T-helper 9 cell (primary cell): ENCODE measurements at places on chromosomes 13 and 19.

DNA sequence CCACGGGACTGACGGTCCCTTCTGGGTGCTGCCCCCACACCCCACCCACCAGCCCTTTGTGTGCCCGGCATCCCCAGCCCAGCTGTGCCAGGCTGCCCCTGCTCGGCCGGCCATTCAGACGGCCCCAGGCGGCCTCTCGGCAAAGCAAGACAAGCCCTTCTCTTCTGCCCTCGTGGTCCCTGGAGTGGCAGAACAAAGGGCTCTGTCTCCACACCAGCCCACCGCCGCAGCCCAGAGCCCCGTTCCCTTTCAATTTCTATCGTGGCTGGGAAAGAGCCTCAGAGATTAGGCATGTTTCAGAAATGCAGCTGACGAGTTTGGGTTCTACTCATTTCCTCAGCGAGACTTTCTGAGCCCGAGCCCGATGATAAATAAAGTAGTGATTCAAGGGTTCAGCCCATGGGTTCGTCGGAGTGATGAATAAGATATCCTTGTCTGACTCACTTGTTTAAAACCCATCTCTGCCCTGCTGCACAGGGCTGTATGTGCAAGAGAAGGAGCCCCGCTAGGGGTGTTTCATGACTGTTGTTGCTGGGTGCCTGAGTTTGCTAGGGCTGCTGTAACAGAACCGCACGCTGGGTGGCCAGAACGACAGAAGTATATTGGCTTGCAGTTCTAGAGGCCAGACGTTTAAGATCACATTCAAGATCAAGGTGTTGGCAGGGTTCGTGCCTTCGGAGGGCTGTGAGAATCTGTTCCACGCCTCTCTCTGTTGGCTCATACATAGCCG is 4.3 kb downstream of the MYO9B start:
- DNase-seq, result peak; percentile 35

DNA sequence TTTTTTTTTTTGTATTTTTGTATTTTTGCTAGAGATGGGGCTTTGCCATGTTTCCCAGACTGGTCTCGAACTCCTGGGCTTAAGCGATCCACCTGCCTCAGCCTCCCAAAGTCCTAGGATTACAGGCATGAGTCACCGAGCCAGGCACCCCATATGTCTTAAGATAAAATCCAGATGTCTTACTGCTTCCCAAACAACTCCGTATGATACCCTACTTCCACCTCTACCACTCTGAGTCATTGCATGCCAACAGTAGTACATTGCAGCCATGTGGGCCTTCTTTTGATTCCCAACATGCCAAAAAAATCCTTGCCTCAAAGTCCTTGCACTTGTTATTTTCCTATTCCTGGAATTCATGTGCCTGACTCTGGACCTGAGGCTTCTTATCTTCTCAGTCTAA is 799.2 kb downstream of the GPC5 start:
- DNase-seq, result no peak

- DNase-seq, result no peak
These were observed 8.1 kb upstream of the ICAM1 start for GRCh38 chr19:10262771-10263170.

GRCh38 chr19:10230173-10230860 is 814 bp downstream of the S1PR2 start:
- DNase-seq, result peak; percentile 68

DNA sequence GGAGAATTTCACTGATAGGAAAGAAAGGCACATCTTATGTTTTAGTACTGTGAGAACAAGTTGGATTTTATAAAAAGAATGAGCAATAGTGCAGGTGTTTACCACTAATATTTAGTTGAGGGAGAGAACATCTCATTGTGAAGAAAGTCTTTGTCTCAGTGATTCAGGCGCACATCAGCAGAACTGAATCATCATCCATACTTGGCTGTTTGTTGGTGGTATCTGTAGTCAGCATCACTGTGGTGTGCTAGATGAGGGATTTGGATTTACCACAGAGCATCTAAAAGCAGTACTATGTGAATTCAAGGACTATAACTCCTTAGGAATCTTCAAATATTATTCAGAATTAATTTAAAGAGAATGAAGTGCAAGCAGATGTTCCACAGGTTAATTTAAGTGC is 1380.5 kb upstream of the ATXN8OS start:
- DNase-seq, result no peak

DNA sequence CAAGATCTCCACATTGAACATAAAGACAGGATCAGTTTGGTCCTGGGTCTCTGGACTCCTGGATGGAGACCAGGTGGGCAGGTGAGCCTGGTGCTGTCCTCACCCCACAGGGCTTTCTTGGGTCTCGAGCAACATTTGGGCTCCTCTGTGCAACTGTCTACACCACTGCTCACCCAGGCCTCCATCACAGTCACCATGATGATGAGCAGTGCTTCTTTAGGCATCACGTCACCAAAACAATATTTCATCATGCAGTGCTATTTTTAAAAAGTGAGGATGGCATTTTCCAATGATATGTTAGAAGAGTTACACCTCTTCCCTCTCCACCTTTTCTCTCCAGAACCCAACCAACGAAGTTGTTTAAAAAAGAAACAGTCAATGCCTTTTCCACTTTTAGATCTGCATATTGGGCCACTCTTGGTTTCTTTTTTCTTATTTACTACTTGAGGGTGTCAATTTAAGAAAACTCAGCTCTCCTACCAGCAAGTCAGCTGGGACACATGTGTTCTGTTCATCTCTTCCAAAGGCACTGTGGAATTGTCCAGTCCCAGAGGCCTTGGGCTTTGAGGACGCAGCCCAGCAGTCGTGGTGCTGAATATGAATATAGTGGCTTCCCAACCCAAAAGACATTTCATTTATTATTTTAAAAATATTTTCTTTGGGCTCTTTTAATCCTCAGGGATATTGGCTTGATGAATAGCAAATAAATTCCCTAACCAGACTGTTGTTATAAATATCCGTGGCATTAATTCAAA is 405.7 kb downstream of the KCNRG start:
- DNase-seq, result no peak

- DNase-seq, result no peak
These were observed 6.0 kb upstream of the RNF6 start for GRCh38 chr13:26228096-26228495.

DNA sequence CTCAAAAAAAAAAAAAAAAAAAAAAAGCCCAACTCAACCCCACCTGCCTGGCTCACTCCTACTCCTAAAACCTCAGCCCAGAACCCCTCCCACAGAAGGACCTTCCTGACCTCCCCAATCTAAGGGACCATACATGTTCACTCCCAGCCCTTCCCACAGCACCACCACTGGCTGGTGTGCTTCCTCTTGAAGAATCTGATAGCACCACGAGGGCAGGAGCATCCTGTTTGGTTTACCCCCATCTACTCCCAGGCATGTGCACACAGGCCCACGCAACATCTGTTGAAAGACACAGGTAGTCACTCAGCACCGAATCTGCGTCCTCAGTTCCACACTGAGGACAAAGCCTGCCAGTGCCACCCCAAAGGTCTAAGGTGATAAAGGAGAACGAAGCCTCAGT is 8.2 kb downstream of the LATS2 start:
- no peak for DNase-seq

DNA sequence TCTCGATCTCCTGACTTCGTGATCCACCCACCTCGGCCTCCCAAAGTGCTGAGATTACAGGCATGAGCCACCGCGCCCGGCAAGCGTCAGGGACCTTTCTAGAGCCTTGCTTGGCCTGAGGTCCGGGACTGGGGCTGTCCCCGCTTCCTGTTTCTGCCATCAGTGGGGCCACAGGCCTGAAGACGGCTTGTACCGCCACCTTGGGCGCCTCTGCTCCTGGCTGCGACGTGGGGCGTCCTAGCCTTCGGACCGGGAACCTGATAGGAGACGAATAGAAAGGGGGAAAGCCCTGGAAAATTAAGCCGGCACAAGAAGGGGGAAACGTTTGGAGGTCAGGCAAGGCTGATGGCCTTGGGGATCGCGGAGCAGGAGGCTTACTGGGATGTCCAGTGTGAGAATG is 35.1 kb downstream of the RNF6 start:
- DNase-seq, result no peak

GRCh38 chr13:109870274-109870673 is 83.9 kb upstream of the IRS2 start:
- DNase-seq, result no peak

- DNase-seq, result no peak
These were observed 95.2 kb downstream of the LRCH1 start for GRCh38 chr13:46648166-46648607.

- no peak for DNase-seq
These were observed 708.2 kb downstream of the EFNB2 start for GRCh38 chr13:105827111-105827809.

DNA sequence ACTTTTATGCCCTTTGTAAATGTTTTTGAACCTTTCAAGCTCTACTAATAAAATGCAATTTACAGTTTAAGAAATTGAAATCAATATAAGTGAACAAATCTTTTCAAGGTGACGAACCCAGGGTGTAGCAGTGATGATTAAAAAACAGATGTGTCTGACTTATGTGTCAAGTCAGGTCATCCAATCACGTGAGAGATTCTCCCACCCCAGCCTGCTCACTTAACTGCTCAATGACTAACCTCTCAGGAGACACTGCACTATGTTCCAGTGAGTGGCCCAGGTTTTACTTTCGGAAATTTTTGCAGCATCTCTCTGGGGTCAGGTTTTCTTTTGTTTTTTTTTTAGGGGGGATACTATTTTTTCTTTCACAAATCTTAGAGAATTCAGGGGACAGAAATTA is 60.7 kb downstream of the ZNF429 start:
- DNase-seq, result no peak

- no peak for DNase-seq
These were observed 15.0 kb downstream of the POLR1D start for GRCh38 chr13:27636589-27637288.

DNA sequence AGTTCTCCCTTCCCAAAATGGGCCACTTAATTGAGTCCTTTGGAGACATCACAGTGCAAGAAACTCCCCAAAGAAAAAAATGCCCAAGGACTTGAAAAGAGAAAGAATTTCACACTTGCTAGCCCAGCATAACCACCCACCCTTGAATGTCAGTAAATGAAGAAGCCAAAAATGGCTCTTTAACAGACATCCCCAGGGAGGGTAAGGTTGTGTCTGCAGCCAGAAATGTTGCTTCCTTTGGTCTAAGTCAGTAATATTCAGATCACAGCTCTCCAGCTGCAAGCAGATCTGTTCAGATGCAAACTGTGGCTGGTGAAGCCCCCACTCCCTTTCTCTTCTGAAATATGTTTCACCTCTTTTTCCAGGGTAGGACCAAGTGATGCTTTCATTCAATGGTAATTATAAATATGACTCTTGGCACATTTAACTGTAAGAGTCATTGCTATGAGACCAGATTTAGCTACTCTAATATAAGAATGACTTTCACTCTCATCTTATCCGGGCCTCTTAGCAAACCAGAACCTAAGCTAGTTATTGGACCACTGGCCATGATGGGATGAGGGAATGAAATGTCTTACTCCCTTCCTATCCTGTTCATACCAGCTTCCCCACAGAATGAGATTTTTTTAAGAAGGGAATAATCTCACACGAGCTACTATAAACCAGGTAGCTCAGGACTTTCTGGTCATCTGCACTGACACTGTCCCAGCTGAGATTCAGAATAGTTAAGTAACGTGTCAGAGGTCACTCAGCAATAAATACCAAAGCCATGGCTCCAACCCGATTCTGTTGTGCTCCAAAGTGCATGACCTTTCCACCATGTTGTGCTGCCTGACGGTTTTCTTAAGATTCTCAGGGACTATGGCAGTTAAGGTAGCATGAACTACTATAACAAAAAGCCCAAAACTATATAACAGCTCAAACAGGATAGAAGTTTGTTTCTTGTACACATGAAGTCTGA is 234.1 kb downstream of the FOXO1 start:
- no peak for DNase-seq

DNA sequence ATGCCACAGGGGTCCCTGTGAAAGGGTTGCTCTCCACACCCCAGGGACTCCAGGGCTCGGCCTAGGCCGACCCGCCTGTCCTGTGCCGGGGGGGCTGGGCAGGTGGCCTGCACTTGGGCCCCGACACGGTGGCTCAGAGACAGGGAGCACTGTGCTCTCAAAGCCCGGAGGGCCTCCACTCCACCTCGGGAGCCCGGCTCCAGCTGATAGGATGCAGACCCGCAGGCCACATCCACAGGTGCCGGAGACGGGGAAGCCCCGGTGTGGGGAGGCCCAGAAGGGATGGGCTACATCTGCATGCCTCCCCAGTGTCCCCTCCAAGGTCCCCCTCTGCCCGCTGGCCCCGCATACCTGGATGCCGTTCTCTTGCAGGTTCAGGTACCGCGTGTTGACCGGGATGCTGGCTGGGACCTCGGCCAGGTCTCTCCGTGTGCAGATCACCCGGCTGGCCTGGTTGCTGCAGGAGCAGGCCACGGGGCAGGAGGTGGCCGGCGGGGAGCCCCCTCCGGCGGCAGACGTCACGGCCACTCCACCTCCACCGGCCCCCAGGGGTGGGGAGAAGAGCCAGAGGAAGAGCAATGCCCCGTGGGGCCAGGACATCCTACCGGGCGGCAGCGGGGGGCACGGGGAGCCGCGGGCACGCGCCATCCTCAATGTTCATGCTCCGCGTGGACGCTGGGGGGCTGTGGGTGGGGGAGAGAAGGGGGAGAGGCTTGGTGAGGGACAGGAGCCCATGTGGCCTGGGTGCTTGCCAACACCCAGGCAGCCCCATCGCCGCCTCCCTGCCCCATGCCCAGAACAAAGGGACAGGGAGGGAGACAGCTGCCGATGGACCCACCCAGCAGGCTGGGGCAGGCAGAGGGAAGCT is 19.8 kb downstream of the LRRC4B start:
- DNase-seq, result no peak

GRCh38 chr19:16847430-16847829 is 18.2 kb downstream of the SIN3B start:
- DNase-seq, result no peak

GRCh38 chr13:96089749-96090239 is at the start of gene HS6ST3:
Gene HS6ST3 (plus strand): TSS chr13:96090107.
- DNase-seq, result no peak

DNA sequence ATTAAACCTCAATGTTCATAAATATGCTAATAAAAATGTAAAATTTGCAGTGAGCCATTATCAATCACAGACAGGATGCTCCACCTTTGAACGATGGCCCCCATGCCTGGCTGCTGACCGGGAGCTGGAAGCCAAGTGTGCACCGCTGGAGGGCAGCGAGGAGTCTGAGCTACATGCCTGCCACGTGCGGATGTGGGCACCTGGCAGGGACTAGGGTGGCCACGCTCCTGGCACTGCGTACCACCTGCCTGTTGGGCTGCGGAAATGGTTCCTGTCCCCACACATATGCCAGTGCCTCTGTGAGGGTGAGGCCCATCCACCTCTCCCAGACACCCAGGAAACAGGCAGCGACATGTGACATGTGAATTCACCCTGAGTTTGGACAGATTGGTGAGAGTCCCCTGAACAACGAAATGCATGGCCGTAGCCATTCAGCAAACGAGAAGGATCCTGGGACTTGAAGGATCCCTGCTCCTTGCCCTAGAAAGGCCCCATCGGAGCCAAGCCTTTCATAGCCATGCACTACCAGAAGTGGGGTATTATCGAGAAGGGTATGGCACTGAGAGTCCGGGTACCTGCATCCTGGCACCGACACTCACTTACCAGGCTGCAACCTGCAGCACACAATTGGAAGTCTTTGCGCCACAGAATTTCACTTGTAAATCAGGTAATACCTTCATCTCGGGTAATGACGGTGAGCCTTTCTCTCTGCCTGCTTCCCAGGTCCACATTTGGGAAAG is 35.8 kb downstream of the TSHZ3 start:
- DNase-seq, result no peak

- DNase-seq, result no peak
These were observed 1289.2 kb upstream of the PCDH20 start for GRCh38 chr13:62704875-62705274.
